ENCODE measurements at places on chromosomes 3 and 15.
A peak's percentile ranks its signal among the peaks of the same experiment; 100 is the strongest.

DNA sequence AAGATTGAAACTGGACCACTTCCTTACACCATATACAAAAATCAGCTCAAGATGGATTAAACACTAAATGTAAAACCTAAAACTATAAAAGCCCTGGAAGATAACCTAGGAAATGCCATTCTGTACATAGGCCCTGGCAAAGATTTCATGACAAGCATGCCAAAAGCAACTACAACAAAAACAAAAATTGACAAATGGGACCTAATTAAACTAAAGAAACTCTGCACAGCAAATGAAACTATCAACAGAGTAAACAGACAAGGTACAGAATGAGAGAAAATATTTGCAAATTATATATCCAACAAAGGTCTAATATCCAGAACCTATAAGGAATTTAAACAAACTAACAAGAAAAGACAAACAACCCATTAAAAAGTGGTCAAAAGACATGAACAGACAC lies 173.1 kb upstream of the CCDC54 start:
- DNase-seq = no peak

DNA sequence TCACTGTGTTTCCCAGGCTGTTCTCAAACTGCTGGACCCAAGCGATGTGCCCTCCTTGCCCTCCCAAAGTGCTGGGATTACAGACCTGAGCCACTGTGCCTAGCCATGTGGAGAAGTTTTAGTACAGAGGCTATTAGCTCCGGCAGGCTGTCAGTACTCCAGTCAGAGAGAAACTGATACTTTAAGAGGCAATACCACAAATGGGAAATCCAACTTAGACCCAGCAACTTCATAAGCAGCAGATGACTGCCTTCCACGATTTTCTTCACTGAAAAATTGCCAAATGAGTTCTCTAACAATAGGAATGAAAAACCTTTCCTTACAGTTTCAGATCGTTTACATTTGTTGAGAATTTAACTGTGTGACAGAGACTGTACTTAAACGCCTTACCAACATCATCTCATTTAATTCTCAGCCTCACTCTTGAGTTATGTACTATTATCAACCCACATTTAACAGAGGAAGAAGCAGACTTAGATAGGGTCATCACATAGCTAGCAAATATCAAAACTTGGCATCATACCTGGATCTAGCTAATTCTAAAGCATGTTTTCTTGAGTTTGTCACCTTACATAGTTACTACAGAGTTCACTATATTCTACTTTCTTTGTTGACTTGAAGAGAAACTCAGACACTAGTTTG lies 127.4 kb downstream of the TCF12 start:
- no peak for DNase-seq

GRCh38 chr15:89419370-89419984 lies 76.9 kb downstream of the RHCG start:
- DNase-seq = peak; percentile 62

- DNase-seq = no peak
Observed at GRCh38 chr3:100403362-100404249, 2.3 kb downstream of the LNP1 start.

DNA sequence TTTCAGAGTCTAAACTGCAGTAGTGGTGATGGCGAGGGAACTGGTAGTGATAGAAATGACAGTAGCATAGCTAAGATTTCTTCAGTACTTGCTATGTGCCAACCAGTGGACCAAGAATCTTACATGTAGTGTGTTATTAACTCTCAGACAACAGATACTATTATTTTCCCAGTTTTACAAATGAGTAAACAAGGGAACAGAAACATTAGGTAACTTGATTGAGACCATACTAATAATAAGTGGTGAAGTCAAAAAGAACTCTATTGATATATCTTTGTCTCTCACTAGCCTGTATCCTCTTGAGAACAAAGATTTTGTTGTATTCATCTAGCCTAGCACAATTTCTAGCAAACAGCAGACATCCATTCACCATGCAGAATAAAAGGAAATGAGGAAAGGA lies 250.1 kb downstream of the ZBTB20 start:
- no peak for DNase-seq

- no peak for DNase-seq
Observed at GRCh38 chr15:80480171-80480811, 76.1 kb downstream of the ARNT2 start.

DNA sequence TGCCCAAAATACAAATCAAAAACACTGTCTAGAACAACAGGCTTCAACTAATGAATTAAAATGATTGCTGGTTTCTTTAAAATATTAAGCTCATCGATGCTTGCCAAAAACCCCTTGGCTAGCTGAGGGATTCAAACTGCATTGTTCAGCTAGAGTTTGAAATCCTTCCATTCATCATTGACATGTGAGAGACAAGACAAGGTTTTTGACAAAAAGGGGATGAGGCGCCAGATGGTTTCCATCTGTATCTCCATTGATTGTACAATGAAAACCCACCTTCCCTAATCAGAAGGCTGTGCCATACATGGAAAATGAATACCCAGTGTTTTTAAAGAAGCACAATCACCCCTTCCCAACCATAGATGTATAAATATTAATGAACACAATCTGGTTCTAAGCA lies 67.8 kb downstream of the THRB start:
- no peak for DNase-seq

- no peak for DNase-seq
Observed at GRCh38 chr15:40055576-40056293, 16.8 kb upstream of the SRP14 start.

DNA sequence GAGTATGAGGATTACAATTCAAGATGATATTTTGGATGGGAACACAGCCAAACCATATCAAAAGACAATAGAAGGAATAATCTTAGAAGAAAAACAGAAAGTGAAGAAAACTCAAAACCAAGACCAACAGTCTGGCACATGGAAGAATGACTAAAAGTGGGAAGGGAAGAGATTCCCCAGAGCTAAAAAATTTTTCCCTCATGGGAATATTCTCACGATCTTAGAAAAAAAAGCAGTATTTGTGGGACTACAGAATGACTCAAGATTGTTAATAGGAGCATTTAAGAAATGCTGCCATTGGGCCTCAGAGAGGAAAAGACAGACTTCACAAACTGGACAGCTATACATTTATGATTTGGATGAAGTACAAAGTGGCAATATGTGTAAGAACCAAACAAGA lies 18.3 kb downstream of the OSTN start:
- DNase-seq = no peak

GRCh38 chr15:30973379-30973778 lies 18.0 kb downstream of the MTMR10 start:
- DNase-seq = no peak

GRCh38 chr3:136042608-136043221 lies 77.2 kb downstream of the PPP2R3A start:
- DNase-seq = no peak

DNA sequence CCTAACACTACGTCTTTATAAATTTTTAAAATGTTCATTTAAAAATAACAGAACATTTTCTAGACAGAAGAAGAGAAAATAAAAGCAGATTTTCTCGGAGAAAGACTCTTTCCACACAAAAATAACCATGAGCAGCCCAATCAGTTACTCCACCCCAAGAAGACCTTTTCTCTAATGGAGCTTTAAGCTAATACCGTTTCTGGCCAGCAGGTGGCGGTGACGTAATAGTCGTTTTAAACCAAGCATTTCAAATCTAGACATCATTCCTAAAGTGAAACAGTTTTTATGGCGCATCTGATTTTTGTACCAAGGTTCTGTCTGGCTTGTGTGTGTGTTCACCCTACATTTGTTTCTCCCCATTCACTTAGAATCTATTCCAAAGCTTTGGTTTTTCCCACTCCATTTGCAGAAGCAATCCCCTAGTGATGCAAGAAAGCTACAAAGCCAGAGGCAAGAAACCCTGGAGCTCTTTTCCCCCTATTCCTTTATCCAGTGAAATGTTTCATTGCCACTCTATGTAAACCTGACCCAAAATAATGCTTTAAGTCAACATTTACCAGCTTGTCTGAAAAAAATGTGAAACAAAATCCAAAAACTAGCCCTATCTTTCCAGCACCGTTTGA lies 336.7 kb upstream of the IGF1R start:
- DNase-seq = peak; percentile 78

DNA sequence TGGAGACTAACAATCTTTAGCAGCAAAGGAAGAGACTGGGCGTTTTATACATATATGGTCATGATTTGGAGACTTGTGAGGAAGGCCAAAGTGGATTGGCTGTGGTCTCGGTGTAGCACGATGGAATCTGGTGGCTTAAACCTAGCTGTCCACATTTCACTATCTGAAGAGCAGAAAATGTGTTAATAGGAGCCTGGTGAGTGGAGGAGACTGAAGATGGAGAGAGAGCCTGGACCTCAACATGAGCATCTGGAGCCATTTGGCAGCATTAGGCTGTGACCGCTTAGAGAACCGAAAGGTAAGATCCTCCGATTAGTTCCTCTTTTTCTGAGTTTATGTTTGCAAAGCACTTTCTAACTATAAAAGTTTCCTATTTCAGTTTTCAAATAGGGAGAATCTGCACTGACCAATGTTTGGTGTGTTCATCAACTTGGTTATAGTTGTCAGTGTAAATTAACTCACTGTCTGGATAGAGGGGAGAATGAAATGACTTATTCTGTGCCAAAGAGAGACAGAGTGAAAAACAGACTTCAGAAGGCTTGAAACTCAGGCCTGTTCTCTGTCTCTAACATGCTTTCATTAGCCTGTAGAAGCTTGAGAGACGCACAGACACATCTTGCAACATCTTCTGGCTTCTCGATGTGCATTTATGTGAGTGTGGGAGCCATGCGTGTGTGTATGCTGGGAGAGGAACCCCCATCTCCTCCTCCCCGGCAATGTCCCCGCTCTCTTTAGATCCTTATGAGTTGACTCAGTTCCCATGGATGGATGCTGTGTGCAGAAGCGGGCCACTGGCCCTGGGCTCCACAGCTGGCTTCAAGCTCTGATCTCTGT lies 244.7 kb upstream of the TBL1XR1 start:
- no peak for DNase-seq

DNA sequence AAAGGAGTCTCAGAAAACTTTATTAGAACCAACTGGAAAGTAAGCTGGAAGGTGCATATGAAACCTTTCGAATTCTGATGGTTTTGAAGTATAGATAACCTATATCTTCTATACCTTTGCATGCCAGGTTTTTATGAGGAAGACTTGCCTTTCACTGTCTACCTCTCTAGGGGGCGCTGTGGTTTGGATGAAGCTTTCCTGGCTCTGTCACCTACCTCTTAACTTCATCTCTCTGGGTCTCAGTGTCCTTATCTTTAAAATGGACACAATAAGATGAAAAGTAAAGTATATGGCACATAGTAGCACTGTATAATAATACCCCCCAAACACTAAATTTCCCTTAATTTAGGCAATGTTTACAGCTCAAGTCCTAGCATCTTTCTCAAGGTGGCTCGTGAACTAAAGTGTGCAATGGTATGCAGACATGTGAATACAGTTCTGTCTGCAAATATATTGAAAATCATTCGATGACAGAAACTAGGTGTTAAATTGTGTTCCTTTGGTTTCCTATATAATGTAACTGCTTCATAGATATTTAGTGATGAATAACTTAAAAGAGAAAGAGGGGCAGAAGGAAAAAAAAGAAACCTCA lies 314.3 kb downstream of the CHST2 start:
- DNase-seq = peak; percentile 51

GRCh38 chr3:126407412-126408044 lies 12.8 kb downstream of the CFAP100 start:
- DNase-seq = no peak

- no peak for DNase-seq
Observed at GRCh38 chr3:179272385-179272784, 21.5 kb upstream of the KCNMB3 start.

GRCh38 chr3:93973131-93974126 lies at the start of gene PROS1:
Gene PROS1 (minus strand): TSS chr3:93973896. CDS start chr3:93973749, 147 bp downstream.
- peak; percentile 66 for DNase-seq

GRCh38 chr3:142027300-142027699 lies 122.0 kb downstream of the TFDP2 start:
- no peak for DNase-seq

DNA sequence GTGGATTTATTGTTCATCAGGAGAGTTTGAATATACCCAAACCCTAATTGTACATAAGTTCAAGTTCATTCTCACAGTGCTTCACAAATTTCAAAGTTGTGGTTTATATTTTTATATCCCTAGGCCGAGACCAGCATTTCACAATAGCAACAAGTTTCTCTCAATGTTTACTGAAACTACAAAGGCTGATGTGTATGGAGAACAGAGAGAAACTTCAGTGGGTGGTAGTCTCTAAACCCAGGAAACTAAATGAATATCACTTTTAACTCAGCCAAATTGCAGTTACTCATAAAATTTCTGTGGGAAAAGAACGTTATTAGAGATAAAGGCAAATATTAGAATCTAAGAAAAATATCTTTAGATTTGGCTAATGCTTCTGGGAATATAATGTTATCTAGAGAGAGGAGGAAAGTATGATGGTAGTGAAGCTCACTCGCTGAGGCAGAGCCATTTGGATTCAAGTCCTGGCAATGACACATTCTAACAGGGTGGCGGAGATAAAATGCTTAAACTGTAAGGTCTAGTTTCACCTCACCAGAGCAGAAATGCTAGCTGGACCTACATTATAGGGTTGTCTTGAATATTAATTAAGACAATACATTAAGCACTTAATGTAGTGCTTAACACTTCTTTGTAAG lies 514.8 kb downstream of the EPHA3 start:
- DNase-seq = no peak

DNA sequence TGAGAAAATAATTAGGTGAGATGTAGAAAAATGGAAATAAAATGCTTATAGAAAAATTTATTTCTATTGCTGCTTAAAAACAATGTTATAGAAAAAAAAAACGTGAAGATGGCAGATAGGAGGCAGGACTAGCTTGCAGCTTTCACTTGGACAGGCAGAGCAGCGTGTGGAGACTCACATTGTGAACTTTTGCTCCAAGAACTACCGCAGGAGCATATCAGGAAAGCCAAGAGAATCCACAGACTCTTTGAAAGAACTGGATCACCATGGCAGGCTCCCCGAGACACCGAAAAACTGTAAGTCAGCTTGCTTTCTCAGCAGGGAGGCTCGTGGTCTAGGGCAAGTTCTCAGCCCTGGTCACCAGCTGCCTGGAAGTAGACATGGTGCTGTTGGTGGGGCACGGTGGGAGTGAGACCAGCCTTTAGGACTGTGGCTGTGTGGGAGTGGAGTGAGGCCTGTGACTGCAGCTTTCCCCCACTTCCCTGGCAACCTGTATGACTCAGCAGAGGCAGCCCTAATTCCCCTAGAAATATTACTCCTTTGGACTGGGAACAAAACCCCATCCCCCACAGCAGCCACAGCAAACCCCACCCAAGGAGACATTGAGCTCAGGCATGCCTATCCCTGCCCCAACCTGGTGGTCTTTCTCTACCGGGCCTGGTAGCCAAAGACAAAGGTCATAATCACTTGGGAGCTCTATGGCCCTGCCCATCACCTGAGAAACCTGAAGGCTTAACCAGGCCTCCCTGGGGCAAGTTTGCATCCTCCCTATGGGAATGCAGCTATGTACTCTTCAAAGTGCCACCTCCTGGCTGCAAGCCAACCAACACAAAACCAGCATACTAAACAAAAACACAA lies 22.8 kb downstream of the STRIT1 start:
- DNase-seq = no peak

GRCh38 chr3:140768941-140769340 lies 91.1 kb downstream of the TRIM42 start:
- DNase-seq = no peak

All from activated naive CD4-positive, alpha-beta T cell treated with anti-CD3 and anti-CD28 coated beads, Interleukin-2, amount 50 U/mL, for 72 hours (primary cell).